ENCODE measurements at places on chromosomes 11 and 22.

DNA sequence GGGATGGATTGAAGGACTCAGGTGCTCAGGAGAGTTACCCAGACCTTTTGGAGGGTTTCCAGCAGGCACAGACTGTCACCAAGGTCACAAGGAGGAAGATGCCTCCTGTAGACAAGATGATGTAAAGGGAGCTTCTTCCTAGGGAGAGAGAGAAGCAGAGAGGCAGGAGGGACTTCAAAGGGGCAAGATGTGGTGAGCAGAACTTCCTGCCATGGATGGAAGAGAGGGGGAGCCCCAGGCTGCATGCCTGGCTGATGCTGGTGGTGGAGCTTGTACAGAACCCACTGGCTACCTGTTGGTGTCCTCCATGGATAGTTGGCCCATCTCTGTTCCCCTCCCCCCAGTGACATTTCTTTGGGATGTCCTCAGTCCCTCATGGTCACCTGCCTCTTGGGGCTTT is 4.2 kb downstream of the HEPN1 start:
- no peak for DNase-seq

GRCh38 chr11:34448223-34448994 is 9.7 kb downstream of the CAT start:
- no peak for DNase-seq

- DNase-seq, result no peak
Observed at GRCh38 chr22:50104141-50104544, 14.3 kb downstream of the MOV10L1 start.

GRCh38 chr22:38177044-38177443 is 4.6 kb downstream of the PLA2G6 start:
- DNase-seq, result no peak

DNA sequence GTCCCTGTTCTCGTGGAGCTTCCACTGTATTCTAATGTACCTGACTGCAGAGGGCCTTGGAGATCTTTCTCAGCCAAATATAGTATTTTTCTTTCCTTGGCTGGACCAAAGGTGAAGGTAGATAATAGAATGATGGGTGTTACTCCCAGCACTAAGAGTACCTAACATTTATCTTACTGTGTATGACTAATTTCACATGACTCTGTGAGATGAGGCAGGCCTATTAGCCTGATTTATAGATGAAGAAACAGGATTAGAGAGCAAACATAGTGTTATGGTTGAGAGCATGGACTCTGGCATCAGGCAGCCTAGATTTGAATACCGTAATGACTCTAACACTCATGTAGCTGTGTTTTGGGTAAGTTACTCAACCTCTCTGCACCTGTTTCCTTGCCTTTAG is 2.7 kb downstream of the ACO2 start:
- DNase-seq, result no peak
